Skeletal muscle cell (primary cell): ENCODE measurements at places on chromosomes 2 and 18.

GRCh38 chr2:120148229-120148628 is 75.0 kb downstream of the TMEM185B start:
- no peak for DNase-seq

GRCh38 chr2:234292205-234292961 is 204.5 kb downstream of the ARL4C start:
- no peak for DNase-seq

DNA sequence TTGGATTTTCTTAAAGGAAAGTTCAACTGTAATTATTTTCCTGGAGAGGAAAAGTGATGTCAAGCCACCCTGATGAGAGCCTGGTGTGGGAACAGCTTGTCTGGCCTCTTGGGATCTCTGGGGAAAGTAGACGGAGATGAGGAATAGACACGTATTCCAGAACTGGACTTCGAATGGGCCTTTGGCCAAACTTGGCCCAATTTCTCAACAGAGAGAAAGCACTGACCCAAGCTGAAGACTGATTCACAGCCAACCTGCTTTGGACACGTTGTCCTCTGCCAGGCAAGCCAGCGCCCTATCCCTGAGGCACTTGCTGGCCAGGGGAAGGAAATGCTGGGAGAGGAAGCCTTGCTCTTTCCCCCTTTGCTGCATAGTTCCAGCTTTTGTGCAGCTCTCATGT is 70.8 kb upstream of the CTAGE1 start:
- no peak for DNase-seq

- no peak for DNase-seq
These were observed 33.5 kb upstream of the GPC1 start for GRCh38 chr2:240401781-240402551.

DNA sequence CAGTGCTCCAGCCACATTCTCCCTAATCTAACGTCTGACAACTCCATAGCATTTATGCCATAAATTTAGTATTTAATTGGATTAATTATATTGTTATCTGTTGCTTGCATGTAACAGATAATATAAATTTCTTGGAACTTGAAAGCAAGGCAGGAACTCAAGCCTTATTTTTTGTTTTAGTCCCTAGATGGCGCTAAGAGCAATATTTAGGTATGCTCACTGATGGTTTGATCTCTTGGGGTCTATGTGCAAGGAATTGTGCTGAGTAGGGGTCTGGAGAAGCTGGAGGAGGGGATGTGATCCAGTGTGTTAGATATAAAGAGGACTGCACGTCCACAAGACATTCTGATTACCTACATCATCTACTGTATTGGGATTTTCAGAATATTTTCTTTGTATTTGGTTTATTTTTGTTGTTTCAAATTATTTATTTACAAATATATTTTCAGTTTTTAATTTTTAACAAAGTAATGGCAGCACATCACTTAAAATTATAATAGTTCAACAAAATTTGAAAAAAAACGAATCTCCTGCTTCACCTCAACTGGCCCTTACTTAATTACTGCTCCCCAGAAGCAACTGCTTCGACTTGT is 32.8 kb downstream of the KATNAL2 start:
- DNase-seq, result no peak

GRCh38 chr2:234985608-234986245 is 33.9 kb downstream of the SH3BP4 start:
- DNase-seq, result no peak

DNA sequence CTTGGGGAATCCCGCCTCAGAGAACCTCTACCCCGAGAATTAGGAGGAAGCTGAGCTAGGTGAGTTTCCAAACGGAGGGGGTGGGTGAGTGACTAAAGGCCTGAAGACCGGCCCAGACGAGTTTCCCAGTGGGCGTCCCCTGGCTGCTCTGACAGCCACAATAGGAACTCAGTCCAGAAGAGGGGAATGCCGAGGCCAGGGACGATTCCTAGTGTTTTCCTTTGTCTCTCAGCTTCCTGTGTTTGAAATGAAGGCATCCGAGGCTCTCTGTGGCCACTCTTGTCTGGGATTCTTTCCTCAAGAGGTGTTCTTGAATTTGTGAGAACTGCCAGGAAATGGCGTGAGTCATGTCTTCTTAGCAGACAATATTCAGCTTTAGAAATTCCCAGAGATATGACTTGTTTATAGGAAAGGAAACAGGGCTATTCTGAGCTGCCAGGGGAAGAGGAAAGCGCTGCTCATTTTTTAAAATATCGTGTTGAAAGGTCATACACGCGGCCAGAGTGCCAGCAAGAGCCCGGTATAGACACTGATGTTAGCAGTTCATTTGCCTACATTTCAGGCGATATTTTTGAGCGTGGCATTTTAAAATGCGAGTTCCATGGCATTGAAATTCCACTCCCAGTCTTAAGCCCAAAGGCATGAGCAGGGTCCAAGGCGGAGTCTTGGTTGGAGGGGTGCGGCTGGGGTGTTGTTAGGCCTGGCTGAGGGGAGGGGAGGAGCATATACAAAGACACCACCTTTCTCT is 169.1 kb upstream of the KLF7 start:
- DNase-seq, result peak; percentile 97

- DNase-seq, result no peak
These were observed 228.1 kb downstream of the RBM43 start for GRCh38 chr2:151033271-151034248.

DNA sequence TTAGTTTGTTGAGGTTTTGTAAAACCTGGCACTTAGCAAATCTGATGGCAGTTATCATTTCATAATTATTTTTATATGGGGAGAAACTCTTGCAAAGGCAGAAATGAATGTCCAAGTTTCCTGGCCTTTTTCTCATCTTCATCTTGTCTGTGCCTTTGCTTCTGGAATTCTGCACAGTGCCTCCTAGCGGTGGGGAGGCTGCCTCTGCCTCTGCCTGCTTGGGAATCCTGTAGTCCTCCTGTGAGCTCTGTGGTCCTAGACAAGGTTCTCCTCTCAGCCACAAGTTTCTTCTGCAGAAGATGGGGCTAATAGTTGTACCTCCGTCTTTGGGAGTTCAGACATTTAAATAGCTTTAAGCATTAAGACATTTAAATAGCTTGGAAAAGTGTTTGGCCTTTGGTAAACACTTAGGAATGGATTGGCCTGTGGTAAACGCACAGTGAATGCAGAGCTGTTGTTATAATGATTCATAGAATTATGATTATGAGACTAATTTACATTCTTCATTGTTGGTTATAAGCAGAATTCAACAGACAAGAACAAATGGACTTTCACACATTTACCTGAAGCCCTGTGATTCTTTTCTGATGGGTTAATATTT is 101.2 kb downstream of the ZNF236 start:
- DNase-seq, result no peak

DNA sequence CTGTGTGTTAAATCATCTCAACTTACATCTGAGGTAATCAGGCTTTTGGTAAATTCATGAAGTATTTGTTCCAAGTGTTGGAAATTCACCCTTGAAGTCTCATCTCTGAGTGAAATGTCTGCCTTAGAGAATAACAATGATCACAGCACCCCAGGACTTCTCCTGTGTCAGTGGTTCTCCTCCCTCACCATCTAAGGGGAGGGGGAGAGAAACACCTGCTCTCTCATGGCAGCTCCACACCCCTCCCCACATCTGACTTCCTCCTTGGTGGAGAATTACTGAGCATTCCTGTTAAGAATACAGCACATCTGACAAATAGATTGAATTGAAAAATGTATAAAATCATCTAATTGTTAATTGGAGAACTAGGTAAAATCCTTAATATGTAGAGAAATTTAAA is 532.1 kb downstream of the RNF144A start:
- no peak for DNase-seq

DNA sequence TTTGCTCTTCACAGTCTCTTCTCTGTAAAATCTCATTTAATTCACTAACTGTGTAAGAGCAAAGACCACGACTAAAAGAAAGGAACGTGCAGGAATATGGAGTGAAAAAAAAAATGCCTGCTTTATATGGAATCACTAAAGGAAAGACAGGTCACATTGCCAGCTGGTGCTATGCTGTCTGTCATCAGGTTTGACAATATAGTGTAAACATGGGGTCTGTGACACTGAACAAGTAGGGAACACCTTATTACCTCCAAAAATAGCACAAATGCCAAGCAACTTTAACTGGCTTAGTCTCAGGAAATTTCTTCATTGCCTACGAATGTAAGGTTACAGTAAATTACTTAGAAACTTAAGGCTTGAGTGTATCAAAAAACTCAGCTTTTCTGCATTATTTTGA is 364.5 kb upstream of the LINC00305 start:
- no peak for DNase-seq

DNA sequence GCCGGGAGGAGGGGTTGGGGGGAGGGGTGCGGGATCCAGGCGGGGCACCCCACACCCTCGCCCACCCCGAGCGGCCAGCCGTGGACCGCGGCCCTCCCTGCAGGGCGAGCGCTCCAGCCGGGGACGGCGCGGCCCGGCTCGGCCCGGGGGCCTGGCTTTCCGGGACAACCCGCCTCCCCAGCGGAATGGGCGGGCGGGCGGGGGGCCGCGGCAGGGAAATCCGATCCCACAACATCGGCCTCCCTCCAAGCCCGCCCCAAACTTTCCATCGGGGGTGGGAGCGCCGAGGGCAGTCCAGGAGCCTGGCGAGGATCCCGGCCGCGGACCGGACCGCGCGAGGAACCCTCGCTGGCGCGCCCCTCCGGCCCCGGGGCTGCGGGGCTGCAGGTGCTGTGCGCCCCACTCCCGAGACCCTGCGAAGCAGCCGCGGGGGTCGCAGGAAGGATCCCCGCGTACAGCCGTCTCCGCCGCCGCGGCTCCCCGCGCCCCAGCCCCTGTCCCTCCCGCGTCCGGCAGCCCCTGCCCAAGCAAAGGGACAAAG is 529 bp downstream of the SEMA4C start:
- no peak for DNase-seq

GRCh38 chr2:78541451-78542267 is 483.8 kb upstream of the REG3G start:
- DNase-seq, result no peak

GRCh38 chr2:213914510-213914909 is 496.3 kb upstream of the VWC2L start:
- no peak for DNase-seq

GRCh38 chr2:74387346-74387745 is 7.2 kb upstream of the DCTN1 start:
- no peak for DNase-seq

- no peak for DNase-seq
These were observed 60.3 kb downstream of the RTP5 start for GRCh38 chr2:241929551-241930490.

DNA sequence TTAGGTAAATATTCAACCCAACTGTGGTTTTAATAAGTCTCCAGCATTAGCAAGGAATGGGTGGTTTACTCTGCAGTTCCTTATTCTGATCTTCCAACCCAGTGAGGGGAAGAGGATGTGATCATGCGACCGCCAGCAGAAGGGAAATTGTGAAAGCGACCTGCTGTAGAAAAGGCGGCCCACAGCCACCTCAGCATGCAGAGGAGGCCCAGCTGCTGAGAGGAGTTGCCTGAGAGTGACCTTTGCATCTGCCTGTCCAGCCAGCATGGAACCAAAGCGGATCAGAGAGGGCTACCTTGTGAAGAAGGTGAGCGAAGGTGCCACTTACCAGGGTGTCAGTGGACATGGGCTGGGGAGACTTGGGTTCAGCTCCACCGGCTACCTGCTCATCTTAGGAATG is at the start of gene PLEK:
PLEK (plus strand) TSS at position 196 of the 400 bp plus-strand sequence; CDS start at position 266, 70 bp downstream.
- no peak for DNase-seq

DNA sequence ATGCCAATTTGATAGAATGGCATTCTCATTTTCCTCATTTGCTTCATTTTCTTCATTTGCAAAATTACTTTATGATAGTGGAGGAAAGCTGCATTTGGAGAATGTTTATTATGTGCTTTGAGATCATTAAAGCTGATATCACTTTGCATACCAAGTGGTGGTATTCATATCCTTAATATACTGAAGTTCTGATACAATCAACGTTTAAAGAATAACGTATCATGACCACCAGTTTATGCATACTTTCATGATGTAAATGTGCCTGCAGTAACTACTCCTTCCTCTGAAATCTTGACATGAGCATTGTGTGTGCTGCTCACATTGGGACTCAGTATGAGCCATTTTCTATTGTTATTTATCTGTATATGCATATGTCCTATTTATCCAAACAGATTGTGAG is 302.1 kb downstream of the ARHGAP15 start:
- no peak for DNase-seq

DNA sequence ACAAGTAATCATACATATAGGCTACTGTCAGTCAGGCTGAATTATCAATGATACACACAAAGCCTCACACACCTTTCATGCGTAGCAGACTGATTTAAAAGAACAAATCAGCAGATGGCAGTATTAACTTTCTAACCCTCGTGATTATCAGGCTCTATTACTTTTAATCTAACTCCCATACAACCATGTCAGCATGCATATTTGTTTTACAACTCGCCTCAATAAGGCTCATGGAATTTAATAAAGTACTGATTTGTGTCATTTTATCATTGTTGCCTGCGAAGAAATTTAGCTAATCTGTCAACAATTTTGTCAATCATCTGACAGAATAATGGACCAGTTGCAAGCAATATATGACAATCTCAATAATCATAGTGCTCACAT is 82.8 kb downstream of the SLC25A12 start:
- DNase-seq, result no peak

- no peak for DNase-seq
These were observed 28.6 kb downstream of the TTC21B start for GRCh38 chr2:165924946-165925345.

- DNase-seq, result no peak
These were observed 5.6 kb downstream of the ACSL3 start for GRCh38 chr2:222866358-222866960.

- no peak for DNase-seq
These were observed 1679.0 kb downstream of the SUCLG1 start for GRCh38 chr2:82780050-82780449.

DNA sequence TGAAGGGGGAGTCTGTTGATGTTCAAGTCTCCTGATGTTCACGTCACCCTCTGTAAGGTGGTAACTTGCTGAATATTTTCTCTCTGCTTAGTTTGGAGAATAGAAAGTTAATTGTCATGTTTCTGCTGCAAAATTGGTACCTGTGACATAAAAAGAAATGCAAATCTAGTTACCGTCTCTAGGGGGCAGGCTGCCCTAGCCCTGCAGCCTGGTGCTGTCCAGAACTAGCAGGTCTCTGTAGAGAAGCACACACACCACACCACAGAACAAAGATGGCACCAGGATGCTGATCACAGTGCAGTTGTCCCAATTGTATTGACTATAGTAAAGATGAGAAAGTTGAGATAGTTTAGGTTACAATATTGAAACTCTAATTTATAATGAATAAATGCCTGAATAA is 47.0 kb downstream of the SLC9A4 start:
- no peak for DNase-seq

GRCh38 chr2:119012345-119013301 is 70.6 kb downstream of the MARCO start:
- DNase-seq, result no peak

- DNase-seq, result no peak
These were observed 16.7 kb upstream of the MC4R start for GRCh38 chr18:60389314-60389713.

GRCh38 chr2:187838690-187839089 is 284.5 kb upstream of the TFPI start:
- DNase-seq, result no peak

GRCh38 chr18:44133483-44133882 is 547.2 kb upstream of the SETBP1 start:
- no peak for DNase-seq

DNA sequence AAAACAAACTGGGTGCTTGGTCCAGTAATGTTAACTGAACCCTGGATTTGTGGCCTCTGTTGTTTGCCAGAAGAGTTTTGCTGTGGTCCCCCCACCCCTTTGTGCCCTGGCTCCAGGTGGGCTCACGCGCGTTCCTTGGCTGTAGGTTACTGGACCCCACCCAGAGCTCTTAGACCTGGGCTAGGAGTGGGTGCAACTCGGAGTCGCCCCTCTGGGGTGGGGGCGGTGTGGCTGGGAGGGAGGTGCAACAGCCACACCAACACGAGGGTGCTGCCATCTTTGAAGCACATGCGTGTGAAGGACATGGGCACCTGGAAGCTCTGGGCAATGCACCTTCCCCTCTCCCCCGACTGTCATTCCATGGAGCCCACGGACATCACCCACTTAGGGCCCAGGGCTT is 92.7 kb downstream of the USP40 start:
- DNase-seq, result no peak
